ENCODE measurements at places on chromosomes 11 and 22.

GRCh38 chr22:44455151-44455962 is 42.7 kb downstream of the RTL6 start:
- DNase-seq = peak; percentile 31

DNA sequence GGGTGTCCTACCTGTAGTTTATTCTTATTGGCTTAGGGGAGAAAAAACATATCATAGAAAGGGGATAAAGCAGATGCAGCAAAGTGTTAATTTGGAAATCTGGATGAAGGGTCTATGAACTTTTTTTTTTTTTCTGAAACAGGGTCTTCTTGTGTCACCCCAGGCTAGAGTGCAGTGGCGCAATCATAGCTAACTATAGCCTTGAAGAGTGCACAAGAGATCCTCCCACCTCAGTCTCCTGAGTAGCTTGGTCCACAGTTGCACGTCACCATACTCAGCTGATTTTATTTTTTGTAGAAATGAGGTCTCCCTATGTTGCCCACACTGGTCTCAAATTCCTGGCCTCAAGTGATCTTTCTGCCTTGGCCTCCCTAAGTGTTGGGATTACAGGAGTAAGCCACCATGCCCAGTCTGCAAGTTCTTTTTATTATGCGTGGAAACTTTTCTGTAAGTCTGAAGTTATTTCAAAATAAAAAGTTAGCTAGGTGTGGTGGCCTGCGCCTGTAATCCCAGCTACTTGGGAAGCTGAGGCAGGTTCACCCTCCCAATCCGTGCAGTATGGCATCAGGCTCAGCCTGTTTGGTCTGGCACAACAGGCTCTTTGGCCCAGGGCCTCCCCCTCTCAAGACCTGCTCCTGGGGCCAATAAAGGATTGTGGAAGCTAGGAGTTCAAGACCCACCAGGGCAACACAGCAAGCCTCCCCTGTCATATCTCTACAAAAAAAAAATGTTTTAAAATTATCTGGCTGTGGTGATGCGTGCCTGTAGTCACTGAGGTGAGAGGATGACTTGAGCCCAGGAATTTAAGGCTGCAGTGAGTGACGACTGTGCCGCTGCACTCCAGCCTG is 111.9 kb downstream of the MED15 start:
- no peak for DNase-seq

GRCh38 chr11:35594680-35595079 is 23.6 kb upstream of the FJX1 start:
- DNase-seq = no peak

DNA sequence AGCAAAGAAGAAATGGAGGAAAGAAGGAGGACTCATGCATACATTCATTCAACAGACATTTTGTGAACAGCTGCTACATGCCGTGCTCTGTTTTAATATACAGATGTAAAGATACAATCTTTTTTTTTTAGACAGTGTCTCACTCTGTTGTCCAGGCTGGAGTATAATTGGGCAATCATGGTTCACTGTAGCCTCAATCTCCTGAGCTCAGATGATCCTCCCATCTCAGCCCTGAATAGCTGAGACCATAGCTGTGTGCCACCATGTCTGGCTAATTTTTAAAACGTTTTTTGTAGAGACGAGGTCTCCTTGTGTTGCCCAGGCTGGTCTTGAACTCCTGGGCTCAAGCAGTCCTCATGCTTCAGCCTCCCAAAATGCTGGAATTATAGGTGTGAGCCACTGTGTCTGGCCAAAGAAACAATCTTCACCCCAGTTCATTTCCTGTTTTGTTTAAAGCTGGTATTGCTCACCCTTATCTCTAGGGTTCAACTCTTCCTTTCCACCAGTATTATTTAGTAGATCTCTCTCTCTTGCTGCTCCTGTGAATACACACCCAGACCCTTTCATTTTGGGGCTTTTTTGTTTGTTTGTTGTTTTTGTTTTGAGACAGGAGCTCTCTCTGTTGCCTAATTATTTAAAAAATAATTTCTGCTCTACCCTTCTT is 69.8 kb downstream of the RNF169 start:
- DNase-seq = no peak

DNA sequence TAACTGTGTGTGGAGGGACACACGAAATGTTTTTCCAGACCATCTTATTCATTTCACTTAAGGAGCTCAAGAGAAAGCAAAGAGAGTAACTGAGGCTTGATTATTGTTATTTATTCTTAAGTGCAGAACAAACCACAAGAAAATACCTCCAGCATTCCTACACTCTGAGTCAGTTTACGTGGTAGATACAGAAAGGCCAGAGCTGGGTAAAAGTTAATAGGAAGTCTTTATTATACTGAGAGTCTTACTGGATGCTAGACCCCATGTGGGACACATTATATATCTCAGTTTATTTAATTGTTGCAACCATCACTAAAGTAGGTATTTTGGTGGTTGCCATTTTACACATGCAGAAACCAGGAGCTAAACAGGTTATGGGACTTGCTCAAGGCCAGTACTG is 261.4 kb upstream of the POU2AF2 start:
- no peak for DNase-seq

DNA sequence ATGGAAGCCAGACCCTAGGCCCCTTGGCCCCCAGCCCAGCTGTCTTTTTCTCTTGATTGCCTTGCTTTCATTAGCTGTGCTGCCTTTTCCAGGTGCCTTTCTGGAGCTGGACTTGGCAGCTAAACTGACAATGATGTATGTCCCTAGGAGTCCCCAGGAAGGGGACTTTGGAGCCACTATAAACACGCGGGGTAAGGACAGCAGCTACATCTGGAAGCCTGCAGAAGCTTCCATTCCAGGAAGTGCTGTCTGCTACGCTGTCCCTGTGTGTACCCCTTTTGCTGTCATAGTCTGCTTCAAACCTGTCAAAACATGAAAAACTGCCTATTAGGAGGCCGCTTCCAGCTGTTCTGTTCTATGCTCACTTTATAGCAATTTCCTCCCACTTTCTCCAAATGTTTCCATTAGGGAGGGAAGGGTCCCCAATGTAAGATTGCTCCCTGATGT is 153.3 kb upstream of the RAG2 start:
- no peak for DNase-seq

DNA sequence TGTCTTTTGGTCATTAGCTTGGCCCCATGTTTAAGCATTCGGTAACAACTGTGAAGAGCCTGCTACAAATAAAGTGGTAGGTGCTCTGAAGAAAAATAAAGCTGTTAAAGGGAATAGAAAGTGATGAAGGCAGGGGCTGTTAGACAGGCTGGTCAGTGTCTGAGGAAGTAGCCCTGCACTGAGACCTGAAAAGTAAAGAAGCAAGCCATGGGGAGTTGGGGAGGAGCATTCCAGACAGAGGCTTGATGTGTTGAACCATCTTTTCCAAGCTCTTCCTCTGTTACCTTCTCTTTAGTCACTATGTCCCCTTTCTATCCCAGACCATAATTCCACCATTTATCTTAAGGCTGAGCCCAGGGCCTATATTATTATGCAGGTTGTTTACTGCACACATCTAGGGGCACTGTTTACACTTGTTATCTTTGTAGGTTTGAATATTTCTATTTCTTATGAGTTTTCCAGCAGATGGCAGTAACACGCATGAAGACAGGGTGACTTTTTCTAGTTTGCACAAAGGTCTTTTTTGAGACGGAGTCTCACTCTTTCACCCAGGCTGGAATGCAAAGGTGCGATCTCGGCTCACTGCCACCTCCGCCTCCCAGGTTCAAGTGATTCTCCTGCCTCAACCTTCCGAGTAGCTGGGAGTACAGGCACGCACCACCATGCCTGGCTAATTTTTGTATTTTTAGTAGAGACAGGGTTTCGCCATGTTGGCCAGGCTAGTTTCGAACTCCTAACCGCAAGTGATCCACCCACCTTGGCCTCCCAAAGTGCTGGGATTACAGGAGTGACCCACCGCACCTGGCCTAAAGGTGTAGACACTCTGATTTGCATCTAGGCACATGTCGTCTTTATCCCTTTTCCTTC is 23.0 kb downstream of the ZFTA start:
- DNase-seq = no peak

DNA sequence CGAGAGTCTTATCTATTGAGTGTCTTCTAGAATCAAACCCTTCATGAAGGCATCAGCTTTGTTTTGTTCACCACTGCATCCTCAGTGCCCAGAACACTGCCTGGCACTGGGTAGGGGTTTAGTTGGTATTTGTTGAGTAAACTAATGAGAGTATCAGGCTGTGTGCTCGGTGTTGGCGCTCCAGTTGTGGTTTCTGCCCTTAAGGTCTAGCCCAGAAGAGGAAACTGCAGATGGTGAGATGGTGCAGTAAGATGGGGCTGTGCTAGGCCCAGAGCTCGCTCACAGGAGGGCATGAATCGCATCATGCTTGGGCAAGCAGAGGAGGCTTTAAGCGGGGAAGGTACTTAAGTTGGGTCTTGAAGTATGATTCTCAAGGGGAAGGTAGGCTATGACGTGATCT is 97.2 kb downstream of the FBXO7 start:
- DNase-seq = no peak
